Stimulated activated CD4-positive, alpha-beta T cell treated with anti-CD3 and anti-CD28 coated beads, Interleukin-4, amount 100 ng/mL, for 1 hour (primary cell): ENCODE measurements at places on chromosomes 5 and 9.

GRCh38 chr5:17127743-17128231, 89.6 kb upstream of the BASP1 start:
- no peak for DNase-seq

GRCh38 chr5:179431221-179431824, 86.1 kb upstream of the ADAMTS2 start:
- DNase-seq = no peak

- no peak for DNase-seq
Observed at GRCh38 chr5:42366051-42366450, 57.2 kb upstream of the GHR start.

GRCh38 chr9:128094166-128094949, 26.3 kb downstream of the SLC25A25 start:
- DNase-seq = peak; percentile 76

DNA sequence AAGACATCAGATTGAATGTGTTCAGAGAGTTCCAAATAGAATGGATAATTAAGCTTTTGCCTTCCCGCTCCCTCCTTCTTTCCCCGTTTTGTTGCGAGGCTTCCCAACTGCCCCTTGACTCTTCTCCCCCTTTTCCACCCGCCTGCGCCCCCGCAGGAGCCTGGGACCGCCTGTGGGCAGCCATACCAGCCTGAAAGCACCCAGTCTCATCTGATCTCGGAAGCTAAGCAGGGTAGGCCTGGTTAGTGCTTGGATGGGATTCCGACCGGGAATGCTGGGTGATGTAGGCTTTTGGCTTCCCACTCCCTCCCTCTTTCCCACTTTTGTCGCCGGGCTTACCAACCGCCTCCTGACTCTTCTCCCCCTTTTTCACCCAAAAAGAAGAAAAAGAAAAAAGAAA, 6.8 kb upstream of the HSD17B4 start:
- DNase-seq = no peak

DNA sequence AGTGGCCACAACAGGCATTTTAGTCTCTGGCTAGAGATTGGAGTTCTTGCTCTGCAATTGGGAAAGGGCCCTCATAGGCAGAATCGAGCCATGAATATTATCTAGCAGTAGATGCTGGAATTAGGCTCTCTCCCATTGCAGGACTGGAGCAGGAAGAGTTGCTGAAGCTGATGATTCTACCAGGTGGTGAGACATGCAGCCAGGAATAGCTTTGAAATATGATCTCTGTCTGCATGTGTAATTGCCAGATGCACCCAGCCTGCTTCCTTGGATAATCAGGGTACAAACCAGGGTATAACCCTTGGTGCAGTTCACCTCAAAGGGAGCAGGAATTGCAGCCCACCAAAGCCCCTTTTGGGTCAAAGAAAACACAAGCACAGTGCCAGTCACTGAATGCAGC, 211.4 kb upstream of the FTMT start:
- no peak for DNase-seq

- DNase-seq = no peak
Observed at GRCh38 chr5:34684281-34684979, 28.3 kb downstream of the RAI14 start.

DNA sequence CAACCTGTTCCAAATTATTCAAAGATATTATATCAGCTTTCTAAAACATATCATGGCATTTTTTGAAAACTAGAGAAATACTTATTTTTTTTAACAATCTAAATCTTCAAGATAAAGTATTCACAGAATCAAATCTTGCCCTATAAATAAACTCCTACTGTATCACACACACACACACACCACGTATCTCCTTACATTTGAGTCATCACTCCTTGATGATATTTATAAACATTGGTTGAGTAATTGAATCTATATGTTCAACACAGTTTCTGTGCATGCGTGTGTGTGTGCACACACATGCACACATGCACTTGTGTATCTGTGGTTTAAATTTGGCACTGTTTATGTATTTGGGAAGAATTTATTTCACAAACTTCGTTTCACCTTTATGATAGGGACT, 1716.4 kb downstream of the EFNA5 start:
- no peak for DNase-seq

DNA sequence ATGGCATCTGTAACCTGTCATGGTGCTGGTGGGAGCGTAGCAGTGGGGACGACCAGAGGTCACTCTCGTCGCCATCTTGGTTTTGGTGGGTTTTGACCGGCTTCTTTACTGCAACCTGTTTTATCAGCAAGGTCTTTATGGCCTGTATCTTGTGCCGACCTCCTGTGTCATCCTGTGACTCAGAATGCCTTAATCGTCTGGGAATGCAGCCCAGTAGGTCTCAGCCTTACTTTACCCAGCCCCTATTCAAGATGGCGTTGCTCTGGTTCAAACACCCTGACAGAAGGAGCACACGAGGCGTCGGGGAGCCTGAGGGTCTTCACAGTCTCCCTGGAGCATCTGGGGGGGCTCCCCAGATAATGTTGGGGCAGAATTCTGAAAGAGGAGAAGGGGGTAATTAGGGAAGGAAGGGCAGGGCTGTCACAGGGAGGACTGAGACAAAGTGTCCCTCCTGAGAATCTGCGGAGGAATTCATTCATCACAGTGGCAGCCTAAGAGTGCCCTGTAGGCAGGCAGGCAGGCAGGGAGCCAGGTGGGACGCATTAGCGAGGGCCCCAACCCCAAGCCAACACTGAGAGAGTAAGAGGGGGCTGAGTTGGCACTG, 21.3 kb upstream of the NCS1 start:
- DNase-seq = no peak

GRCh38 chr9:85884256-85884655, 56.7 kb upstream of the NAA35 start:
- no peak for DNase-seq

DNA sequence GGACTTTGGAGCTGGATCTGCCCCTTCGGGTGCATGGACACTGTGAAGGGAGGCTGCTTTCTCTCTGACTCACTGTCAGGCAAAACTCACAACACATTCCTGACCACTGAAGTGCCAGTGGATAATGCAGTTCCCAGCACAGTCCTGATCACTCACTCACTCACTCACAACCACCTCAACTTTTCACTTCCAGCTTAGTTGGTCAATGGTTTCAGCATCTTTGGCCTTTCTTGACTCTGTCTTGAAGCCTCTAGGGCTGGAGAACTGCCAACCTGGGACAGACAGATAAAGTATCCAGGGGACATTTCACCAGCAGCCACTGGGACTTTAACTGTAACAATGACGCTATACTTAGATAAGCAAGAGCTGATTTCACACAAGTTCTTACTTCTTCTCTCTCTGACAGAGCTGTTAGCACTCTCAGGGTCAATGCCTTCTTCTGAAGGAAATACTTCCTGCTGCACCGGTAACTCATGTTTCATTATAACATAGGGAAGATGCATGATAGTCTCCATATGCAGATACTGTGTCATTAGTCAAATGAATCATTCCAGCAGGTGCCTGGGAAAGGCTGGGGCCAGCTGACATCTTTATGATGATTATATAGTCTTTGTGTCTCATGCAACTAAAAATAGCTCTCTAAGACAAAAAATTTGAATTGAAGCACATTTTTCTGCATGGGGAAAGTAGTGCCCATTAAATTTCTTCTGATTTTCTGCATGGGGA, 499.0 kb downstream of the SEMA5A start:
- no peak for DNase-seq

DNA sequence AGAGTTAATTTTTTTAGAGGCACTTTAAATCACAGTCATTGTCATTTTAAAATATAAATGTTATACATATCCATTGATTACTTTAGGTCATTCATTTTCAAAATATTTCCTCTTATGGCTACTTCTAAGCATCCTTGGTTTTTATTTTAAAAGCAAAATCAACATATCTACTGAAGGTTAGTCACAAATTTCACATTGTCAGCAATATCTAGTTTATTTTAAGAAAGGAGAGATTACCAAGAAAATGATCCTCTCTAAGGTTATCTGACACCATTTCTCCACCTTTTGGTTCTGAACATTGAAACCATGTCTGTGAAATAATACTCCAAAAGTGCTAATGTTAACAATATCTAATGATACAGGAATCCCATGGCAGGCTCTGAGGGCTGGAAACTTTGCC, 24.5 kb downstream of the SEMA6A start:
- DNase-seq = no peak

DNA sequence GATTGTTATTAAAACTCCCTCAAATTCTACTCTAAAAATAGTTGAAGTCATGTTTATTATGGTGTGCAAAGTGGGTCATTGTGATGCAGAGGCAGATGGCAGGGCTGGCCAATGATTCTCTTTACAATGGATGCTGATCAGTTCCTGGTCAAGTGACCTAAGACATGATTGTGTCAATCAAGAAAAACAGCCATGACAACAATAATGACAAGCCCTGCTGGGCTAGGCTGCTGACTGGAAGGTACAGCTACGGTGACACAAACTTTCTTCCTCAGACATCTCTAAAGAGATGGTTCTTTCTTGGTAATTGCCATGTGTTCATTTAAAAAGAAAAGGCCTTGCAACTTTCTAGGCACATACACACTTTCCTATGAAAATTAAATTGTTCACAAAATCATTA, 3.6 kb downstream of the SLC24A2 start:
- no peak for DNase-seq

DNA sequence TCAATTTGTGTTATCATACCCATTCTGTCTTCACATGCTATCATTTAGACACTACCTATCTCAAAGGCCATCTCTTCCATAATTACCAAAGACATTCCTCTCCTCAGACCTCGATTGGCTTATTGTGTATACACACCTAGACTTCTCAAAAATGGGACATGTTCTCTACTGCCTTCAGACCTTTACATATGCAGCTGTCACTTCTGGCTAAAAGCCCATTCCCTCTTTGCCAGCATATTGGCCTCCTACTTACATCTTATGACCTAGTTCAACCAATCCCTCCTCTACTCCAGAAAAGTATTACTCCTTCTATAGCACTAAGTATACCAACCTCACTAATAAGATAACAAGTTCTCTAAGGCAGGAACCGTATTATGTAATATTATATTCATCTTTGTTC, 84.4 kb downstream of the RAPGEF6 start:
- DNase-seq = no peak

GRCh38 chr5:142428036-142428772, 103.4 kb upstream of the SPRY4 start:
- DNase-seq = no peak

DNA sequence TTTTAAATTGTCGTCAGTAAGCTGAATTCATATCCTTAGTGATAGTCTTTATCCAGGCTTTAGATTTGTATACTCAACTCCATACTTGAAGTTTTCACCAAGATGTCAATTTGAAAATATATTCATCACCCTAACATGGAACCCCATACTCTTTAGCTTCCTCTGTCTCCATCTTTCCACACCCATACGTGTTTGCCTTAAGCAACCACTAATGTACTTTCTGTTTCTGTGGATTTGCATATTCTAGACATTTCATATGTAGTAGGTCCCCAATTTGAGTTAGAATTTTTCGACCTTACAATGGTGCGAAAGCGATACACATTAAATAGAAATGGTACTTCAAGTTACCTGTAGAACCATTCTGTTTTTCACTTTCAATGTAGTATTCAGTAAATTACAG, 65.2 kb downstream of the NSD1 start:
- DNase-seq = no peak

GRCh38 chr9:32603914-32604852, 31.2 kb upstream of the NDUFB6 start:
- no peak for DNase-seq

- peak; percentile 29 for DNase-seq
Observed at GRCh38 chr9:126614088-126614454, 343 bp downstream of the LMX1B start.

DNA sequence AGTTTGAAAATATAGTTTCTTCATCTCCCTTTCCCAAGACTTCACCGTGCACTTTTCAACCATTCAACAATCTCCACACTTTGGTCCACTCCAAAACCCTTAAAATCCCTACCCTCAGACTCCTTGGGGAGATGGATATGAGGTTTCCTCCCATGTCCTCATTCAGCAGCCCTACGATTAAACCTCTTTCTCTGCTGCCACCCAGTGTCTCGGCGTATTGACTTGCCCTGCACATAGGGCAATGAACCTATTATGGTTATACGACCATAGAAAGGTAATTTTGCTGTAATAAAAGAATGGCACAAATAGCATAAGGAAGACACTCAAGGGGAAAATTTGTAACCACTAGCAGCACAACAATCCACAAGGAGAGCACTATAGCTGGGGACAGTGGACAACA, 803.5 kb downstream of the TLE1 start:
- DNase-seq = no peak

- DNase-seq = no peak
Observed at GRCh38 chr5:59798862-59799667, 94.5 kb downstream of the PDE4D start.

GRCh38 chr9:114507726-114508125, 2.5 kb upstream of the WHRN start:
- no peak for DNase-seq

DNA sequence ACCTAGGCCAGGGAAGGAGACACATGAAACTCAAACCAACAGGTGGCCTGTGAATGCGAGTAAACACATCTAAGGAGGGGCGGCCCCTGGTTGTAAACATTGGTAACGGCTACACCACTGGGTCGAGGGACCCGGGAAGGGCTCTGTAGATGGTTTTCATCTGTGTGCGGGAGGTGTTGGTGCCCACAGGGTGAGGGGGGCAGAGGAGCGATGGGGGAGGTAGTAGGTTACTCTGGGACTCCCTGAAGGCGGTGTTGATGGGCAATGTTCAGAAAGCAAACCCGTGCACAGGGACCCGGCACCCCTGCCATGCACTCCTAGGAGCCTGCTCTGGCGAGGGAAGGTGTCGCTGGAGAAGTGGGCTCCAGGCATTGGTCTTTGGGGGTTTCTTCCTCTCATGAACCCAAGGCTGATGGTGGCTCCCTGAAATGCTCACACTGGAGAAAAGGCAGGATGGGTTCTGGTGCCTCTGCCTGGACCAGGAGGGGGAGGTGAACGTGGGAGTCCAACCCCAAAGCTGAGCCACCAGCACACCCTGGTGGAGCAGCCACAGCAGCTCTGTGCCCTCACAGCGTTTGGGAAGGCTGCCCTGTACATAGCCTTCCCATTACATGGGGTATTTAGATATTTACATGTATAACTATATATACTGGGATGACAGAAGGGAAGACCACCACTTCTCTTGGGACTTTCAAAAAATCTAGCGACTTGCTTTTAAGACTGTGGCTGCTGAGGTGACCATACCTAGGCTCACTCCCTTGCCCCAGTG, 103.2 kb downstream of the ENTREP1 start:
- no peak for DNase-seq

DNA sequence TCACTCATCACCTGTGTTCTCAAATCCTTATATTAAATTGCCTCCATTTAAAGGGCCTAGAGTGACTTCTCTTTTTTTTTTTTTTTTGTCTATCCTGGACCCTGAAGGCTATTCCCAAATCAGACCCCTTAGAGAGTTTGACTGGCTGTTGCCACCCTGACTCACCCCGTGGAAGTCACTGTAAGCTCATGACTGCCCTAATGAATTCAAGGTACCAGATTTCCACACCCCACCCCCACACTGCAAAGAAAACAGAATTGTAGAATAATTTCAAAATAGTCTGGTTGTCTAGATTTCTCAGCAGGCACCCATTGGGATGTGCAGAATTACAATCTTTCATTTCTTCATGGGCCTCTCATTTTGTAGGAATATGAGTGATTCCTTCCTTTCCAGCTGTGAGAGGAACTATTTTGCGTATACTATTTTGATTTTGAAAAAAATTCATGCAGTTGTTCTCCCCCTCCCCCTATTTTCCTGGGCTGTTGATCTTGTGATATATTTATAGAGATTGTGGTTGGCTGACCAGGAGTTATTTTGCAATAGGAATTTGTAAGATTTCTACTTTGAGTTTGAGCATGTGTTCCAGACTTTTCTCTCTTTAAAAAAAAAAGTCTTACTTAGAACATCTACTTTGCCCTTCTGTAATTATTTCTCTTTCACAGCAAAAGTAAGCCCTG, 79.1 kb downstream of the ZNF618 start:
- no peak for DNase-seq
